Activated CD4-positive, alpha-beta memory T cell treated with anti-CD3 and anti-CD28 coated beads for 36 hours (primary cell): ENCODE measurements at places on chromosomes 2 and 18. TPM values are rescaled to one million over a fixed set of nuclear protein-coding genes. Genes with fewer than 3 reads are reported as not detected.

Gene CPO
- not detected for total RNA-seq

Gene CDCA7
- 64.1 TPM for total RNA-seq

Gene FBXO36
- total RNA-seq, result 1.5 TPM

Gene SNTG2
- total RNA-seq, result 0.67 TPM

Gene ACVR1C
- 2.0 TPM for total RNA-seq

Gene ACTG2
- not detected for total RNA-seq

Gene SNED1
- 3.8 TPM for total RNA-seq

Gene CPLX4
- total RNA-seq, result not detected

Gene NHEJ1
- total RNA-seq, result 17.7 TPM

Gene CHRNG
- not detected for total RNA-seq
